ENCODE measurements at places on chromosomes 4 and X.

DNA sequence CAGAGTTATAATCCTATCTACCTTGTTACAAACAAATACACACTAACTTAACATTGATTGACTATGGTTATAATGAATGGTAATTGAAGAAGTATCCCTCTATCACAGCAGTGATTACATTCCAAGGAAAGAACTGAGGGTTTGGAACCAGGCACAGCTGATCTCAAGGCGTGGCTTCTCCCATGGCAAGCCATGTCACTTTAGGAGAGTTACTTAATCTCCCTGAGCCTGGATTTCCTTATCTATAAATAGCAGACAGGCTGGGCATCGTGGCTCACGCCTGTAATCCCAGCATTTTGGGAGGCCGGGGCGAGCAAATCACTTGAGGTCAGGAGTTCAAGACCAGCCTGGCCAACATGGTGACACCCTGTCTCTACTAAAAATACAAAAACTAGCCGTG, 25.6 kb downstream of the SORBS2 start:
- DNase-seq, result no peak

- DNase-seq, result no peak
Measured at GRCh38 chr4:2691952-2692435, 64.1 kb downstream of the TNIP2 start.

- no peak for DNase-seq
Measured at GRCh38 chr4:42561031-42561430, 95.9 kb downstream of the ATP8A1 start.

DNA sequence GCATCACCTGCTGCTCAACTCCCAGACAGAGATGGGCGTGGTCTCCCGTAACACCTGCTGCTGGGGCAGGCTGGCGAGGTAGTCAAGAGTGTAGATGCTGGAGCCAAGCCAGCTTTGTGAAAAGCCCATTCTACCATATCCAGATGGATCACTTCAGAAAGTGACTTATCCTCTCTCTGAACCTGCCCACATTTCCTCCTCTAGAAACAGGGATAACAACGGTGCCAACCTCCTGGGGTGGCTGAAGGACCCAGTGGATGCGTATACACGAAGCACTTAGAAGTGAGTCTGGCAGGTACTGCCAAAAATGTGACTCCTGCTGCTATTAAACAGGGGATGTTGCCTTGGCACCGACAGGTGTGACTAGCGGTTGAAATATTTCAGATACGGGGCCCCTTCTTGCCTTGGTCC, 95.8 kb downstream of the SORBS2 start:
- DNase-seq, result no peak

DNA sequence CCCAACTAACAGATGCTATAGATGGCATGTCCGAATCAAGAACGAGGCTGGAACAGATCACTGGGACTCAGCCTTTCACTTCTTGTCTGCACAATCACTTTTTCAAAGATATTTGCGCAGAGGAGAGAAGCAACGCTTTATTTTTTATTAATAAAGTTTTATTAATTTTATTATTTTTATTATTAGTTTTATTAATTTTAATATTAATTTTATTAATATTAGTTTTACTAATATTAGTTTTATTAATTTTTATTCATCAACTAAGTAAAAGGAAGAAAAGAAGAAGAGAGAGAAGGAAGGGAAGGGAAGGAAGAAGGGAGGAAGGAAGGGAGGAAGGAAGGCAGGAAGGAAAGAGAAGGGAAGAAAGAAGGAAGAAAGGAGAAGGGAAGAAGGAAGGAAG, 236.4 kb upstream of the HHIP start:
- no peak for DNase-seq

DNA sequence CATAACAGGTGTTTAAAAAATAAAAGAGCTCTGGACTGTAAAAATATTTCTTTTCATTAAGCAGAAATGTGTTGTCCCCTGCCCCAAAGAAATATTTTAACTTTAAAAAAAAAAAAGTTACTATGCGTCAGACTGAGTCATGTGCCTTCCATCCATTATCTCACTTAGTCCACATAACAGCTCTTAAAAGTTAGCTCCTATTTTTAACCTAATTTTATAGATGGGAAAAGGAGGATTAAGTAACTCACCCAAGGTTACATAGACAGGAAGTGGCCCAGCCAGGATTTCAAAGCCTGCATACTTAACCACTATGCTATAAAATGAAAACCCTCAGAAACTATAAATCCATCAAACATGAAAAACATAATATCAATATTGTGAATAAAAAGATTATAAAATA, 97.7 kb downstream of the MANBA start:
- no peak for DNase-seq

DNA sequence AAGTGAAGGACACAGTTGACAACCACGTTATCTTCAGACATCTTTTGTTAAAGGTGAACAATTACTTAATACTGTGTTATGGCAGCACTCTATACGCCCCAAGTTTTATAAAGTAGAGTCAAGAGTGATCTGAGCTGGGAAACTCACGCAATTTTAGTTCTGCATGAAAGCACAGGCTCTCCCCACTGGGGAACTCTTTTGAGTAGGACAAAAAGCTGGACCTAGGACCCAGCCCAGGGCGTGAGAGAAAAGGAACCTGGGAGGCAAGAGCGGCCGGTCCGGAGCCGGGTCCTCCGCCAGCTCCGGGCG, 152.6 kb upstream of the SLC4A4 start:
- DNase-seq, result no peak

DNA sequence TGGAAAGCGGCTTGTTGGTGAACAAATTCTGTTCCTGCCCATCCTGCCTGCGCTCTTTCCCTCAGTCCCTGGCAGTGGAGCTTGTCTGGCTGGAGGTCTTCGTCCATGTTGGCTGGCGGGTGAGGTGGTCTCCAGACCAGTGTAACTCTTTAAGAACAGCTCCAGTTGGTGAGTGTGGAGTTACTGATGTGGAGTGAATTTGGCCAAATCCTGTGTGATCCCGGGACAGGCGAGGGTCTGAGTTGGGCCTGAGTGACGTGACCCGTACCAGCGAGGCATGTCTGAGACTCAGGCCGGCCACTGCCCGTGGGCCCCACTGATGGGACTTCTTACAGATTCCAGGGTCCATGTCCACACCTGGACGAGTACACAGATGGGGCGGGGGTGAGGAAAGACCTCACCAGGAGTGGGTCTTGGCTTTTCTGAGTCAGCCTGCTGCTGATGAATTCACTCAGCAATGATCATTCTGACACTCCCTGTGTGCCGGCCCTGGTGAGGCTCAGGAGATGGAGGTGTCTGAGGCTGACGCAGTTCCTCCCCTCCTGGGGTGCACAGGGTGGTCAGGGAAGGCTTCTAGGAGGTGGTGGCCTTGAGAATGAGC, 45.5 kb downstream of the PSAPL1 start:
- DNase-seq, result no peak

DNA sequence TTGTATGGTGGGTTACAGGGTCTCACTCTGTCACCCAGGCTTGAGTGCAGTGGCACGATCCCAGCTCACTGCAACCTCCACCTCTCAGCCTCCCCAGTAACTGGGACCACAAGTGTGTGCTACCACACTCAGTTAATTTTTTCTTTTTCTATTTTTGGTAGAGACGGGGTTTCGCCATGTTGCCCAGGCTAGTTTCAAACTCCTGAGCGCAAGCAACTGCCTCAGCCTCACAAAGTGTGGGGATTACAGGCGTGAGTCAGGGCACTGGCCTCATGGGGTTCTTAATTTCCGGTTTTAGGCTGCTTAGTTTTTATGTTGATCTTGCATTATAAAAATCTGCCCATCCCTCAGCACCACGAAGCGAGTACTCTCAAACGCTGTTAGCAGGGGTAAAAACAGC, 6.7 kb downstream of the BCAP31 start:
- no peak for DNase-seq

- DNase-seq, result no peak
Measured at GRCh38 chr4:105843941-105844340, 51.3 kb upstream of the NPNT start.

DNA sequence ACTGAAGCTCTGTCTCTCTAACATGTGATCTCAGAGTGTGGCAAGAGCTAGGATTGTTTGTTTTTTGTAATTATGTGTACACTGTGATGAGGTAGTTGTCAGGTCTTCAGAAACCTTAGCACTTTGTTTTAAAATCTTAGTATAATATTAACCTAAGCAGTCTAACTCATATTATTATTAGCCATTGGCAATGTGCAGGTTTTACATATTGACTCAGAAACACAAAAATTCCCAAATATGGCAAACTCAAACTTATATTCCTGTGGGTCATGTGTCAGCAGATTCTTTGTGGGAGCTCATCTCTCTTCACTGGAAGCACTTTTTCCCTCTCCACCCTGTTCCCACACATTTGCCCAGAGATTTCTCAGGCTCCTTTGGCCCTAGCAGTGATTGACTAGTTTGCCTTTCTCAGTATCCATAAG, 8.2 kb upstream of the PWWP3B start:
- no peak for DNase-seq

GRCh38 chr4:140150886-140151698, 2.9 kb downstream of the MAML3 start:
- peak; percentile 55 for DNase-seq

- no peak for DNase-seq
Measured at GRCh38 chr4:88960576-88960975, 96.4 kb downstream of the FAM13A start.

DNA sequence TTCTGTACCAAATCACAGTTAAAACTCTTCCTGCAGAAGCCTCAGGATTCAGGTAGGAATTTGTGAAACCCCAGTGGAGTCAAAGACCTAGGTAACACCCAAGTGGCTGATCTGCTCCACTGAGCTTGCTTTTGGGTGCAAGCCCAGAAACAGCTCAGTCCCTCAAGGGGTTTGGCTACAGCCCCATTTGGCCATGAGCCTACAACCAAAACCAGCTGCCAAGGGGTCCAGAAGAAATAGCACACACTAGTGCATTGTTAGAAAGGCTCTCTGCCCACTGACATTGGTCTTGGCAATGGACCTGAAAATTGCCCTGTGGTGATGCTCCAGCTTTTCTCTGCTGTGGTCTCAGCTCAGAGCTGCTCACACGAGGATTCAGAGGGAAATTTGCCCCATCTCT, 577.4 kb upstream of the INTU start:
- DNase-seq, result no peak

DNA sequence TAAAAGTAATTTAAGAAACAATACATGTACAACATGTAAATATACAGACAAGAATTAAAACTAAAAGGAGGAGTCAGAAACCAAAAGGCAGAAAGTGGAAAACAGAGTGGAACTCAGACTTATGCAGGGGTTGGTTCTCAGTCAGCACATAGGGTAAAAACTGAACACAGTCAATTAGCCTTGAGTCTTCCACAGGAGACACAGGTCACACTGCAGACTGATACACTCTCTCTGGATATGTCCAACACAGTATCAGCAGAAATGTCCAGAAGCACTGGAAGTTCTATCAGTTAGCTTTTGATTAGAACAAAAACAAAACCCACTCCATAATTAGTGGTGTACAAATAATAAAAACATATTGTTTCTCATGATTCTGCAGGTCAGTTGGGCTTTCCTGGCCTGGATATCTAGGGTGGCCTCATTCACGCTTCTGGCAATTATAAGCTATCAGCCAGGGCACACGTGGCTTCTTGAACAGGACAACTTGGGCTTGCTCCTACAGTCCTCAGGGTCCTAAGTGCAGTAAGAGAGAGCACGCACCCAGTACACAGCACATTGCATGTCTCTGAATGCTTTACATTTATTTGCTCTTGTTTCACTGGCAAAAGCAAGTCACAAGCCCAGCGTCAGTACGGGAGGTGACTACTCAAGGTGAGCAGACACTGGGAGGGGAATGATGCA, 21.6 kb downstream of the TEC start:
- no peak for DNase-seq

- no peak for DNase-seq
Measured at GRCh38 chr4:33029976-33030375, 2309.8 kb downstream of the PCDH7 start.

DNA sequence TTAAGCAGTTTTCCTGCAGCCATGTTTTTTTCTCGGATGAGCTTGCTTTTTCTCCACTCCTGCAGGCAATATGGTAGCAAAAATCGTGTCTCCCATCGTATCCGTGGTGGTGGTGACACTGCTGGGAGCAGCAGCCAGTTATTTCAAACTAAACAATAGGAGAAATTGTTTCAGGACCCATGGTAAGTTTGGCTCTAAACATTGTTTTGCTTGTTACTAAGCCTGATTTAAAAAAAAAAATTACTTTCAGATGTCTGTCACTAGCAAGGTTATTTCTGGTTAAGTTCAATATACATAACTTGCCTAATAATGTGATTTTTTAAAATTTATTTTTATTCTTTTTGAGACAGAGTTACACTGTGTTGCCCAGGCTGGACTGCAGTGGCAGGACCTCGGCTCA, 17.5 kb upstream of the GYG2 start:
- no peak for DNase-seq

DNA sequence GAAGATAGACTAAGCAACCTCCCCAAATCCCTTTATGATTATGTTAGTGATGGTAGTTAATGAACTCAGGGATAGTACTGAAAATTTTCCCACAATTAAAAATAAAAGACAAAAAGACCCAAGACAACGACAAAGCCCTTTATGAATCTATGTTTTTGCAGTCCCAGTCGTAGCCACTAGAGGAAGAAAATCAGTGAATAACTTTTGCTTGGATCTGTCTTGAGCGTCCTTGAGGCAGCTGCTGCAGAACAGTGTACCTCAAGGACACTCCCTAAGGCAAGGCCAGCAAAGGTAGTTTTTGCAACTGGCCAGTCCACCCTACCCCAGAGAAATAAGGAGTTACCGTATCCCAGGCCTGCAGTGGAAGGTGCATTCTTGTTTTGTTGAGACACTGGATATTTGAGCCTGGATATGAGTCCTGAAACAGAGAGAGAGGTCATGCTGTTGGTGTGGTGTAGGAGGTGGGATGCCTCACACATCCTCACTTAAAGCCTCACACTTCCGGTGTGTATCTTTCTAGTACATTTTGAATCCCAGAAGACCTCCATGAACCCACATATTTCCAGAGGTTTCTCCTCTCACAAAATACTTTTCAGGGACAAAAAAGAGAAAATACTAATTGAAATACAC, 8.7 kb upstream of the TIMM8A start:
- no peak for DNase-seq

DNA sequence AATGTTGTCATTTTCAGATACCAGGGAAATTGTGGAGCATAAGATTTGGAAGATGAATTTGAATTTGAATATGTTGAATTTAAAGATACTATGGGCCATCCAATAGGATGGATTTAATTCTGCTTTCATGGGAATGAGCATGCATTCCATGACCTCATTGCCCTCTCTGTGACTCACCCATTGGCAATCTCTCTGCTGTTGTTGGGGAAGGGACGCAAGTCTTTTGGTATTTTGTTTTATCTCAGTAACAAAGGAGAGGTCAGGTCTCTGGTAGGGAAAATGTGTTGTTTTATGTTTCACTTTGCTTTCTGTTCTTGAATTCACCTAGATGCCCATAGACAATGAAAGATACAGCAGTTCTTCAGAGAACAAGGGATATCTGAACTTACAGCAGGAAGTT, 42.1 kb upstream of the MAGEA4 start:
- DNase-seq, result no peak

DNA sequence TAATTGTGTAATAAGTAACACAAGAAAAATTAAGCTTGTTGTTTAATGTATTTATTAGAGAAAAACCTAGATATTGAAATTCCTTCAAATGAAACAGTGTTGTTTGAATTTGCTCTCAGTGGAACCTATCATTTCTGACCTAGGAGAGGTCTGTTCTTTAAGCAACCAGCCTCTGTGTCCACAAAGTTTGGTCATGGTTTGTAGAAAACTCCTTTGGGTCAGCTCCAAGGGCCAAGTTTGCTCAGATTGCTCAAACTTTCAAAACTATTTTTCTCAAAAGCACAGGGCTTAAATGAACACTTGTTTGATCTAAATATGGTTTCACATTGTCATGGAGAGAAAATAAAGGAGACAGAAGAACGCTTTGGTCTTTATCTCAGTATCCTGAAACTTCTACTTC, 29.6 kb upstream of the RPL34 start:
- no peak for DNase-seq
